ENCODE measurements at places on chromosomes 4 and X. TPM values are rescaled to one million over a fixed set of nuclear protein-coding genes. Genes with fewer than 3 reads are reported as not detected.

GRCh38 chr4:60129740-60130139, 1070.4 kb upstream of the ADGRL3 start:
- no peak for DNase-seq

GRCh38 chr4:48073567-48074103, 57.1 kb downstream of the NIPAL1 start:
- DNase-seq, result no peak

GRCh38 chr4:89254847-89255246, 52.8 kb downstream of the GPRIN3 start:
- no peak for DNase-seq

DNA sequence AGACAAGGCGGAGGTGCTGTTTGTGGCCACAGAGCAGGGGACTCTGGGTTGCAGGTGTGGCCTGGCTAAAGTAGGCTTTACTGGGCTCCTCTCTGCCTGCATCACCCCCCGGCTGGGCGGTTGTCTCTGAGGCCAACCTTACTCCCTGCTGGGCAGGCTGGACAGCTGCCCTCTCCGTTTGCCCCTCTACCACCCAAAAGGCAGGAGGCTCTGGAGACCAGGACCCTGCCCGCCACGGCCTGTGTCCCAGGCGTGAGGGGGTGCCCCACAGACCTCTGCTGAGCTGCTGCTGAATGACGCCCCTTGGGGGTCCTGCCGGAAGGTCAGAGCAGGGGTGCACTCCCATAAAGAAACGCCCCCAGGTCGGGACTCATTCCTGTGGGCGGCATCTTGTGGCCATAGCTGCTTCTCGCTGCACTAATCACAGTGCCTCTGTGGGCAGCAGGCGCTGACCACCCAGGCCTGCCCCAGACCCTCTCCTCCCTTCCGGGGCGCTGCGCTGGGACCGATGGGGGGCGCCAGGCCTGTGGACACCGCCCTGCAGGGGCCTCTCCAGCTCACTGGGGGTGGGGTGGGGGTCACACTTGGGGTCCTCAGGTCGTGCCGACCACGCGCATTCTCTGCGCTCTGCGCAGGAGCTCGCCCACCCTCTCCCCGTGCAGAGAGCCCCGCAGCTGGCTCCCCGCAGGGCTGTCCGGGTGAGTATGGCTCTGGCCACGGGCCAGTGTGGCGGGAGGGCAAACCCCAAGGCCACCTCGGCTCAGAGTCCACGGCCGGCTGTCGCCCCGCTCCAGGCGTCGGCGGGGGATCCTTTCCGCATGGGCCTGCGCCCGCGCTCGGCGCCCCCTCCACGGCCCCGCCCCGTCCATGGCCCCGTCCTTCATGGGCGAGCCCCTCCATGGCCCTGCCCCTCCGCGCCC, 920 bp downstream of the HTT-AS start:
- no peak for DNase-seq

- DNase-seq, result no peak
Measured at GRCh38 chr4:39342731-39343130, 23.4 kb downstream of the RFC1 start.

The ODAPH gene
- not detected for polyA plus RNA-seq

DNA sequence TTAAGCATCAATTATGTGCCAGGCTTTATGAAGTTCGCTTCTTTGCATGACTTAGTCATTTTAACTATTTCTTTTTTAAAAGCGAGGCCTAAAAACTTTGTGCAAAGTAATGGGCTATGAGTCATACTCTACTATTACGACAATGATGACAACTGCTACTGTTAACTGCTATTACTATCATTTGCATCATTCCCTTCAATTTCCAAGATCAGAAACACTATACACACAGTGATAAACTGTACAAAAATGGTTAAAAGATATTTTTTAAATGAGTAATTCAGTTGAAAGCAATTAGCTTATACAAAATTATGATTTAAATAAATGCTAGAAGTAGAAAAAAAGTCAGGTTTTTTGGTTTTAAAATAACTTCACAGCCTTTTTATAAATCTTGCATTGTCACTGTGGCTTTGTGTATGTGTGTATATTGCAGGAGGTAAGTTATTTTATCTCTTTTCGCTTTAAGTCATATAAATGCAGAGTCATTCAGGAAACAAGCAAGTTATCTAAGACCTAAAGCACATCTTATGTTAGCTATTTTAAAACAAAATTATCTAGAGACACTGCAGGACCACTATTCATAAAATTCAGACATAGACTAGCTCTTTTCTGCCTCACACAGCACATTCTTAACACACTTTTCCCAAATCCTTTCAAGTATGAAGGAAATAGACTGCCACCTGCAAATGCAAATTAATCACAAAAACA, 18.5 kb upstream of the CXCL3 start:
- DNase-seq, result no peak

- DNase-seq, result no peak
Measured at GRCh38 chr4:53816561-53816960, 225.3 kb upstream of the LNX1 start.

The DCAF4L1 gene
- polyA plus RNA-seq, result 0.22 TPM

The TMEM129 gene
- polyA plus RNA-seq, result 23.3 TPM

- no peak for DNase-seq
Measured at GRCh38 chr4:118348886-118349285, 3.9 kb downstream of the PRSS12 start.

GRCh38 chr4:2935762-2936743, 27.2 kb downstream of the NOP14 start:
- no peak for DNase-seq

- no peak for DNase-seq
Measured at GRCh38 chr4:67103001-67103747, 442.1 kb downstream of the CENPC start.

The GC gene
- 3.7 TPM for polyA plus RNA-seq

The EDA2R gene
- polyA plus RNA-seq, result 2.2 TPM

DNA sequence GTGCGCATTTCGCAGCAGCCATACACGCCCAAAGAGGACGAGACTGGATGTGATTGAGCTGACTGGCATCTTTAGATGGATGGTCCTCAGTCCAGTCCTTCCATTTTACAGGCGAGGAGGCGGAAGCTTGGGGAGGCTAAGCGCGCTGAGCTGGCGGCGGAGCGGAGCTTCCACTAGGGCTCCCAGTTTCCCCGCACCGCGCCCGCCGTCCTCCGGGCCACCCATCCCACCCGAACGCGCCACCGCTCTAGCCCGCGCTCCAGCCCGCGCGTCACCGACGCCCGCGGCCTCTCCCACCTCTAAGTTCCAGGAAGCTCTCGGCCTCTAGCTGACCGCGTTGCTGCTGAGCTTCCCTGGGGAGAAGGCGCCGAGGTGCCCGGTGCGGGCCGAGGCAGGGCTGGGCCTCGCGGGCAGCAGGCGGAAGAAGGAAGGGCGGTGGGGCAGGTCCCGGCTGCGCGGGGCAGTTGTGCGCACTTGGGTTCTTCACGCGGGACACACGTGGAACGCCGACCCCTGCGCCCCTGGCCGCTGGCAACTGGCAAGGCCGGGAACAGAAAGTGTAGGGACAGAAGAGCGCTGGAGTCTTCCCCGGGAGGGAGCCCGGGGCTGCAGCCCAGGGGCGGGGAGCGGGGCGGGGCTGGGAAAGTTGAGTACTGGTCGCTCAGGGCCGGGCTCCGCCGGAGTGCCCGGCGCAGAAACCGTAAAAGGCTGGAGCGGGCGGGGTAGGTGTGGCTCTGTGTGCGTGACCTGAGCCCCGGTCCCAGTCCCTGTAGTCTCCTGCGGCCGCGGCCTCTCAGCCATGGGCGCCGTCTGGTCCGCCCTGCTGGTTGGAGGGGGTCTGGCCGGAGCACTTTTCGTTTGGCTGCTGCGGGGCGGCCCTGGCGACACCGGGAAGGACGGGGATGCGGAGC, at the start of gene STBD1:
Gene STBD1 (plus strand): TSS at position 763 of the 911 bp plus-strand sequence. CDS start 37 bp downstream, at position 800.
- DNase-seq, result peak; percentile 77

DNA sequence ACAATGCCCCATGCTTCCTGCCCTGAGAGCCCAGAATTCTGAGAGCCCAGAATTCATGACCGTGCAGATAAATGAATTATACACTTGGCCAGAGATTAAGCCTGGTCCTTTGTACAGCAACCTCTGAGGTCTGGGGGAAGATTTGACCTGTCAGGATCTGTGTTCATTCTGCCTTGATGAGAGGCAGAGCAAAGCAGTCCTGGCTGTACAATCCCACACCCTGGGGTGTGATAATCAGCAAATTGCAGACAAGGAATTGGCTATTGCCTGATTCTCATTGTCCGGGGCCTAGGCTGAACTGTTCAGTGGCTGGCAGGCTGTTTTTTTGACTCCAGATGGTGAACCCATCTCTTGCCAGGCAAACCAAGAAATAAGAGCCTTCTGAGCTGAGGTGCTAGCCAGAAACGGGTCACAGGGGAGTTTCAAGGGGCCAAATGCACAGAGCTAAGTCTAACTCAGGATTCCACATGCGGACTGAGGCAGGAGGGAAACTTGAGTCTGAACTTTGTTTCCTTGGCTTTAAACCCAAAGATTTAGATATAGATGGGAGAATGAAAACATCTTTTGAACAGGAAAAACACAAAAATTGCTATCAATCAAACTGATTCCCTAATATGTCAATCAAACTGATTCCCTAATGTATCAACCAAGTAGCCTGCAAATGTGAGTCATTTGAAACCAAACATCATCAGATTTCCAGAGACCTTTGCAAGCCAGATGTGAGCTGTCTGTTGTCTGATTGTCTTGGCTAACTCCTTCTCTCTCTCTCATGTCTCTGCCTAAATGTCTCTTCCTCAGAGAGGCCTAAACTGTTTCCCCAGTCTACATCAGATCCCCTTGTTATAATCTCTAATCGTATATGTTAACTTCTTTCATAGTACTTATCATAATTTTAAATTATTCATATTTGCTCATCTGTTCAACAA, 159.3 kb downstream of the ATG4A start:
- DNase-seq, result peak; percentile 41

- DNase-seq, result peak; percentile 6
Measured at GRCh38 chrX:97691901-97692455, 808.3 kb downstream of the RPA4 start.

GRCh38 chr4:3096202-3096601, 21.7 kb downstream of the HTT start:
- no peak for DNase-seq

DNA sequence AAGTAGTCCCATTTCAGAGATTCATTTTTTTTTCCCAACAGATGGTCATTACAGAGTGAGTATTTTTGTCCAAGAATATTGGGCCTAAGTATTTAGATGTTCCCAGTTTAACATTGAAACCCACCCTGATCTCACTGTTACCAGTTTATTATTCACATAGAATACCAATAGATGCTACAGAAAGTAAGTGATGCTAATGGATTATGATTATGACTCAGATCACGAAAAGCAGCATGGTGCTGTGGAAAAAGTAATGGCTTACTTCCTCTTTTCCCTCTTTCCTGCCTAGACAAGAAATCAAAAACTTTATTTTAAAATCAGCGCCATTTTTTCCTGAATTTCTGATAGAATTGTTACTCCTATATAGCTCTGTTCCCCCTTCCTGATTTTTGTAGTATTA, 51.9 kb downstream of the GSPT2 start:
- no peak for DNase-seq

DNA sequence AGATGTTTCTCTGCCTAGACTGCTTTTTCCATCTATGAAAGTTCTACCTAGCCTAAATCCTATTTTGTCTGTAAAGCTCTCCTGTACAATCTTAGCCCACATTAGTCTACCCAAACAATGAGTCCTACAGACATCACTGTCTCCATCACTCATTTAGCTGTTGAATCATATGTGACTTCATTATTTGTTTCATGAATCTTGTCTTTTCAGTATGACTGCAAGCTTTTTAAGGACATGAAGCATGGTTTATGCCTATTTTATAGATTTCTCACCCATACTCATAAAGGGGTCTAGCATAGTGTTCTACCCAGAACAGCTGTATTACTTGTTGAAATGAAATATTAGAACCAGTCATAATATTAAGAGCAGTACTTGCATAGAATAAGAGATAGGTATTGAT, 13.0 kb downstream of the AMMECR1 start:
- DNase-seq, result no peak

Data from muscle of leg (tissue), 16 donors.